ENCODE measurements at places on chromosomes 12 and 14.

GRCh38 chr12:92905811-92906554 is 23.1 kb downstream of the EEA1 start:
- no peak for DNase-seq

GRCh38 chr14:69317102-69317755 is 57.3 kb downstream of the GALNT16 start:
- no peak for DNase-seq

GRCh38 chr14:33254861-33255395 is 316.2 kb downstream of the NPAS3 start:
- no peak for DNase-seq

DNA sequence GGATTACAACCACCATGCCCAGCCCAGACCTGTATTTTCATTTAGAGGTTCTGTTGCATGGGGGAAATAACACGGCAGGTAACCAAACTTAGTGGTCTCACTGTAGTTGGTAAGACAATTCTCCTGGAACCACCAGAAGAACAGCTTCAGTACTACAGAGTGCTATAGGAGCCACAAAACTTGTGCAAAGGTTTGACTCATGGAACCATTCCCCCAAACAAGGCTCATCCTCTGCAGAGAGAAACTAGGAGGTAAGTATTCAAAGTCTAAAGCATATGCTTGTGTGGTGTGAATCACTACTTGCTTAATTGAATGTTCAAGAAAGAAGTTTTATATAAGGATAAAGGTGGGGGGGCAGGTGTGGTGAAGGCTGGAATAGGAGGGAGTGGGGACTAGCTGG is 58.7 kb downstream of the GNS start:
- DNase-seq: no peak

DNA sequence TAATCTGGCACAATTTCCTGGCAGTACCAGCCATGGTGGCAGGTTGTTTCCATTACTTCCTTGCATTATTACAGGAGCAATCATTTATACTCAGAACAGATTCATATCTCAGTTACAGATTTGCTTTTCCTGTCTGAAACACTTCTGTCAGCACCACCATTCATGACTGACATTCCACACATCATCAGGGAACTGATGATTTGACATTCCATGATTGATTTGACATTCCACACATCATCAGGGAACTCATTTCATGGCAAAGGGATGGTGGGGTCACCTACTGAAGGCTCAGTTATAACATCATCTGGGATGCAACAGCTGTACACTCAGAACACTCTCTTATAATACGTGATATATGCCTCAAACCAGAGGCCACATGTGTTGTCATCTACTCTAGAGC is 30.9 kb upstream of the RERGL start:
- no peak for DNase-seq
